Activated CD4-positive, alpha-beta T cell treated with anti-CD3 and anti-CD28 coated beads, Interleukin-2, amount 50 U/mL, for 1 hour (primary cell): ENCODE measurements at places on chromosomes 16 and 17.

GRCh38 chr16:11852092-11852809 lies 909 bp upstream of the RSL1D1 start:
- DNase-seq = no peak

DNA sequence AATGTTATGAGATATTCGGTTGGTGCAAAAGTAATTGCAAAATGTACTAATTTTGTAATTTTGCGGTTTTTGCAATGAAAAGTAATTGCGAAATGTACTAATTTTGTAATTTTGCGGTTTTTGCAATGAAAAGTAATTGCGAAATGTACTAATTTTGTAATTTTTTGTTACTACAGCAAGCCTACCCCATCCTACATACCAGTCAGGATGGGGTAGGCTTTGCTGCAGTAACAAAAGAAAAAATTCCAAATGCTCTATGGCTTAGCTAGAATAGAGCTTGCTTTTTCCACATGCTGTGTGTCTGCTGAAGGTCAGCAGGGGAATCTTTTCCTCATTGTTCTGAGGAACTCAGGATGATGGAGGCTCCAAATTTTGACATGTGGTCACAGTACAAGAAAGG lies 83.3 kb upstream of the GPRC5B start:
- DNase-seq = no peak

DNA sequence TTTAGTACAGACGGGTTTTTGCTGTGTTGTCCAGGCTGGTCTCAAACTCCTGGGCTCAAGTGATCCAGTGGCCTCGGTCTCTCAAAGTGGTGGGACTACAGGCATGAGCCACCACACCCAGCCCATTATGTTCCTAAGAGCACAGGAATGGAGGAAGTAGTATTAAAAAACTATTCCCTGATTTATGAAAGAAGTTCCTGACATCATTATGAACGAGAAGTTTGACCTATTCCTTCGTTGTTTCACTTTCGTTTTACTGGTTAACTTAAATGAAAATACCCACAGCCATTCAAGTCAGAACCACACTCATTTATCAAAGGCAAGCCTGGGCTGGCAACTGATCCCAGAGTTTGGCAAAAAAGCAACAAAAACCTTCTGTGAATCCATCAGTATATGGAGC lies 13.5 kb upstream of the CBX4 start:
- no peak for DNase-seq

DNA sequence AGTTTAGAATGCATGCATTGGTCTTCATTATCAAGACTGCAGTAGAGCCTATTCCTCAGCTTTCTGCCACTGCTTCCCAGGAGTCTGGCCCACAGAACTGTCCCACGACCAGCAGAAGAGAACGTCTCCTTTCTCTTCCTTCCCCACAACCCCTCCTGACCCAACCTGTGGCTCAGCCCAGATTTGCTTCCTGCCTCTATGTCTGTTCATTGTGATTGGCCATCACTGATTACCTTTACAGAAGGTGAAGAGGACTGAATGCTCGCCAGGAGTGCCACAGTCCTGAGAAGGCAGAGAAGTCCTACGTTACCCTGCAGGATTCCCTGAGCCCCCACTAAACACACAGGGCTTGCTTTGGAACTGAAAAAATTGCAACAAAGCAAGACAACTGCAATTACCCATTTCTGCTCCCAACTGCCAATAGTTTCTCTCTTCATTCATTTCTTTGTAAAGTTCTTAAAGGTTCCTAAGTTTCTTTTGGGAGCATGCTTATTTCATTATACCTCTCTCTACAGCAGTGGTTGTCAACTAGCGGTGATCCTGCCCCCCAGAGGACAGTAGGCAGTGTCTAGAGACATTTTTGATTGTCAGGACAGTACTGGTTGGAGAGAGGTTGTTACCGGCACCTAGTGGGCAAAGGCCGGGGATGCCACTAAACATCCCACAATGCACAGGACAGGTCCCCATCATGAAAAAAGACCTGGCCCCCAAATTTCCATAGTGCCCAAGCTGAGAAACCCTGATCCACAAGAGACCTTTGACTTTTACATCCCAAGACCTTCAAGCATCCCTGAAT lies 4.5 kb upstream of the NAT9 start:
- no peak for DNase-seq

- DNase-seq = no peak
Observed at GRCh38 chr16:88069397-88070168, 118.3 kb downstream of the BANP start.

- DNase-seq = no peak
Observed at GRCh38 chr17:73686126-73686525, 41.9 kb upstream of the SDK2 start.

GRCh38 chr16:74451951-74452758 lies 30.9 kb upstream of the CLEC18B start:
- DNase-seq = no peak

DNA sequence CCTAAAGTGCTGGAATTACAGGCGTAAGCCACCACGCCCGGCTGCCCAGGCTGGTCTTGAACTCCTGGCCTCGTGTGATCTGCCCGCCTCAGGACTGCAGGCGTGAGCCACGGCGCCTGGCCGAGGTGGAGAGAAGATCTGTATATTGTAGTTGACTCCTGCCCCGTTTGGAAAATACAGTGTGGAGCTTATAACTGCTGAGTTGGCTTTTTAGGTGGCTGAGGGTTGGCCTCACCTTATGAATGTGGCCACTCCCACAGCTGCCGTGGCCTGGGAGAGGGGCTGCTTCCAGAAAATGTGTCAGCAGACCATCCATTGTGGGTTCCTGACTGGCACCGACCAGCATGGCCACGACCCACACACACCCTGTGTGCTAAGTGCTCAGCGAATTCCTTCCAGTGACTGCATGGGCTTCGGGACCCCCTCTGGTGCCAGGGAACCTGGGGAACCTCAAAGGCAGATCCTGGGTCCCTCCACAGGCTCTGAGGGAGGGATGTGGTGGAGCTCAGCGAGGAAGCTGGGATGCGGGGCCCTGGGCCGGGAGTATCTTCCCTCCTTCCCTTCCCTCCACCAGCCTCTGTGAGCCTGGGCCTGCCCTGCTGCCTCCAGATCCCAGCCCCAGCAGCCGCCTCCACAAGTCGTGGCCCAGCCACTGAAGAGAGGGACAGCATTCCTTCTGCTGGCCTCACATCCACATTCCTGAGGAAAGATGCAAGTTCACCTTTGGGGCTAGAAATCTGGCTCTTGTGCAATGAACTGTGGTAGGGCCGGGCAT lies 10.9 kb upstream of the RAB11FIP3 start:
- no peak for DNase-seq

GRCh38 chr16:57192720-57193486 lies 6.8 kb downstream of the RSPRY1 start:
- DNase-seq = no peak

GRCh38 chr17:82793974-82794630 lies 42.2 kb downstream of the TBCD start:
- DNase-seq = no peak

DNA sequence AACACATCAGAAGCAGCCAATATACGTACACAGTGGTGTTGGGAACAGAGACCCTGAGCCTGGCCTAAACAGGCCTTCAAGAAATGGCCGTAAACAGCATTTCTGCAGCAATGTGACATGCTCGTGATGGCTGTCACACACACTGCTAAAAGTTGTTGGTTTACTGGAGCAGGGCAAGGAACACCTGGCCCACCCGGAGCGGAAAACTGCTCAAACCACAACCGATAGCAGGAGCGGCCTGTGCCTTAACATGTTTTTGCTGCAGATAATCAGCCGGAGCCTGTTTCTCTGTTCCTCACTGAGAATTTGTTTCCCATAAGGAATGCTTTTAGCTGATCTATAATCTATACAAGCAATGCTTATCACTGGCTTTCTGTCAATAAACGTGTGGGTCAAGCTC lies 6.0 kb upstream of the DPEP1 start:
- DNase-seq = no peak
